ENCODE measurements at places on chromosomes 4 and X.

- DNase-seq, result no peak
Measured at GRCh38 chrX:38848671-38849455, 47.6 kb downstream of the MID1IP1 start.

DNA sequence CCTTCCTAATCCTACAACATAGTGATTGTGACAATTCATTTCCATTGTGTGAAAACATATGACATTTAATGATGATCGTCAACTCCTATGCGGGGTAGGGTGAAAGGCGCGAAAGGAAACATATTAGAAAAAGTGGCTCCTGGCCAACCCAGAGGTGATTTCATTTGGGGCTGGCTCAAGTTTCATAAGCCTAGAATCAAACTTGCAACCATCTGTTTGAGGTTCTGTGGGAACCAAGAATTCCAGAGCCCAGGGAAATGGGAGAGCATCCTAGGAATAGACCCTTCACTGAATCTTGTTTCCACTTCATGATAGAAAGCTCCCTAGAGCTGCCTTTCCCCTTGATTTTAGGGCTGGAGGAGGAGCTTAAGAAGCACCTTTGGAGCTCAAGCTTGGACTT lies 101.3 kb upstream of the EGFL6 start:
- no peak for DNase-seq

- DNase-seq, result no peak
Measured at GRCh38 chr4:123133397-123134050, 211.1 kb upstream of the NUDT6 start.

DNA sequence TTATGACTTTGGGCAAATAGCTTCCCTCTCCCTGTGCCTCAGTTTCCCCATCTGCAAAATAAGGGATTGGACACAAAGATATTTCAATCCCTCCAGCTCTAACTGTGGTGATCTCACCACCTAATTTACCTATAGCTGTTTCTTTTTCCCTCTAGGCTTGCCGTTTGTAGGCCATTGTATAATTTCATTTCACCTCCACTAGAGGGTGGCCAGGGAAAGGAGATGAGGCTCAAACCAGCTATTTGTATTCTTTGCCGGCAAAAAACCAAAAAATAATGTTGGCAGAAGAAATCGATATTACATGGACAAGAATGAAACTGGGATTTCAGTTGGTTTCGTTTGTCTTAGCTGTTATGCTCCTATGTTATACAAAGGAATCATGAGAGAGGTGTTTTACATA lies 36.1 kb upstream of the DOCK11 start:
- peak; percentile 46 for DNase-seq

- DNase-seq, result no peak
Measured at GRCh38 chr4:139965789-139966188, 188.2 kb downstream of the MAML3 start.

- DNase-seq, result peak; percentile 77
Measured at GRCh38 chr4:112515198-112516065, 548 bp downstream of the NEUROG2 start.

DNA sequence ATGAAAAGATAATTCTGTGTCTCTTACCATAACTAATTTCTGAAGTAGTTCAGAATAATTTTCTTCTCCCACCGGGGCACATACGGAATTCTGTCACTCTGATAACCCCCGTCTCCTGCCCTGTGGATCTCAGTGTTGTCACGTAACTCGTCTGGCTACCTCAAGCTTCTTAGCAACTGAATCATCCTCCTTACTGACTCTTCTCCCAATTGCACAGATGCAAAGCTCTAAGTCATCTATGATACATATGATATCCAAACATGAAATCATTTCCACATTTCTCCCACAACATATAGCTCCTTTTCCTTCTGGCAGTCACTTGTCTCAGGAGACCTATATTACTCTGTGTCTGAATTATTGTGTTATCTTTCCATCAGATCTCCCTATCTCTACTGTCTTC lies 1043.1 kb upstream of the TENM3 start:
- no peak for DNase-seq

GRCh38 chr4:17817027-17817426 lies 6.2 kb downstream of the NCAPG start:
- DNase-seq, result peak; percentile 27

- peak; percentile 30 for DNase-seq
Measured at GRCh38 chrX:102651242-102652011, at the start of gene GPRASP1. TSS of gene GPRASP1 (plus strand) at chrX:102651483. CDS start at chrX:102653914, 2,431 bp downstream.

DNA sequence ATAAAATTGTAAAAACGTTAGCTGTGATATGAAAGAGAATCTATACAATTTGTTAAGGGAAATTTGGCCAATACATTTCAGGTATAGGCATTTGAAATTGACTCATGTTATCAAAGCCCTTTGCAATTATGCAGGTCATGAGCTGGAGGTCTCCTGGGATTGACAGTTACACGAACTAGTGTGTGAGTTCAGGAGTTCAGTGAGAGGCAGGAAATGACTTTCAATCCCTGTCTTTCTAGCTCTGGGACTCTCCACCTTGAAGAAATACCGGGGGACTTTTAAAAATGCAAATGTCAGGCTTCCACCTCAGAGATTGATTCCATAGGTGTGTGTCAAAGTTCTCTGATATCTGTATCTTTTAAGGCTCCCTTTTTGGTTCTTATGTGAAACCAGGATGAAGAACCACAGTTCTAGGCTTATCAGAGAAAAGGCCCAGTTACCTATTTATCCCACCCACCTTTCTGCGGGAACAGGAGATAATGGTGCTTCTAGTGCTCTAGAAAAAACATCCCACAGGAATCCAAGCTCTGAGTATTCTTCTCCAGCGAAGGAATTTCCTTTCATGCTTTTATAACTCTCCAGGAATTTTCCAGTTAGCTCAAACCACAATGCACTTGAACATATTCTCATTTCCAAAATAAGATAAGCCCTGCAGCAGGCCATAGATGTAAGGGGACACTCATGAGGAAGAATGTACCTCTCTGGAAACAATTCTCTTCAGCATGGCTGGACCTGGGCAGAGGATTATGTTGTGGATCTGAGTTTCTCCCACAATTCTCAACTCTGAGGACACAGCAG lies 501.0 kb downstream of the IDS start:
- DNase-seq, result no peak

DNA sequence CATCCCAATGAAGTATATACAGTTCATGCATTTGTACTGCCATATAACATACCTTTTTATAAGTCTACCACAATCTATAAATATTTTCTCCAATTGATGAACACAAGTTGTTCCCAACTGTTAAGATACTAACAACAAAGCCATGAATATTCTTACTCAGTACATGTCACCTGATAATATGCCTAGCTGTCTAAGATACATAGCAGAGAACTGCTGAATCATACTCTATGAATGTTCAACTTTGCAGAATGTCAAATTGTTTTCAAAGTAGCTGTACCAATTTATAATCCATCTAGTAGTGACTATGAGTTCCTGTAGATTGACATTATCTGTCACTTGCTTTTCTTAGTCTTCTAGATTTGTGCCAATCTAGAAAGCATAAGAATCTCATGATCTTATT lies 84.9 kb downstream of the RAB28 start:
- no peak for DNase-seq

GRCh38 chr4:850323-850945 lies 24.5 kb upstream of the CPLX1 start:
- no peak for DNase-seq

GRCh38 chrX:107654872-107655761 lies 26.8 kb downstream of the PRPS1 start:
- peak; percentile 58 for DNase-seq

DNA sequence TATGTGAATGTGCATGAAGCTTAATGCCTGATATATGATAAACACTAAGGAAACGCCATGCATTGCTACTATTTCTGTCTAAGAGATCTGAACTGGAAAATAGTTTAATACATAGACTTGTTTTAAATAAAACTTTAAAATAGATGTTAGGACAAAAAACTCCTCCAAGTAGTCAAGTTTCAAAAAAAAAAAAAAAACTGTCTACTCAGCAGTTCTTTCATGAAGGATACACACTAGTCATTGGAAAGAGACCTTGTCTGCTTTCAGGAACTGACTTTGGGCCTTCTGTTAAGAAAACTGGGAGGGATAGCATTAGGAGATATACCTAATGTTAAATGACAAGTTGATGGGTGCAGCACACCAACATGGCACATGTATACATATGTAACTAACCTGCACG lies 138.4 kb downstream of the ANTXR2 start:
- DNase-seq, result no peak

GRCh38 chr4:1359144-1359501 lies 12.1 kb downstream of the UVSSA start:
- DNase-seq, result no peak

- DNase-seq, result no peak
Measured at GRCh38 chr4:141022111-141022695, 111.1 kb downstream of the RNF150 start.

- no peak for DNase-seq
Measured at GRCh38 chrX:142251680-142252079, 46.6 kb upstream of the MAGEC2 start.

DNA sequence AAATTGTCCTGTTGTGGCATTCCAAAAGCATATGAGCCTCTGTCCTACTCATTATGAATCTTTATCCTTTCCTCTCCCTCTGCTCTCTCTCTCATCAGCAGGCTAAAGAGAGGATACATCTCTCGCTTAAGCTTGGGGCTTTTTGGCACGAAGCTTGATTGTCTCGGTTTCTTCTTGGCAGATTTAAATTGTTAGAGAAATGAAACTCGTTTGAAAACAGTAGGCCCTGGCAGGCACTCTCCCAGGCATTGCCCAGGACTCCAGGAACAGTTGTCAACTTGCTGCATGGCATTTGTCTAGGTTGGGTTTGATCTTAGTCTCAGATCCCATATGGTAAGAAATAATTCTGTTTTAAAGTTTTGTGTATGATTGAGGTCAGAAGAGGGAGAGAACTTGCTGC lies 35.5 kb downstream of the NAA11 start:
- no peak for DNase-seq

DNA sequence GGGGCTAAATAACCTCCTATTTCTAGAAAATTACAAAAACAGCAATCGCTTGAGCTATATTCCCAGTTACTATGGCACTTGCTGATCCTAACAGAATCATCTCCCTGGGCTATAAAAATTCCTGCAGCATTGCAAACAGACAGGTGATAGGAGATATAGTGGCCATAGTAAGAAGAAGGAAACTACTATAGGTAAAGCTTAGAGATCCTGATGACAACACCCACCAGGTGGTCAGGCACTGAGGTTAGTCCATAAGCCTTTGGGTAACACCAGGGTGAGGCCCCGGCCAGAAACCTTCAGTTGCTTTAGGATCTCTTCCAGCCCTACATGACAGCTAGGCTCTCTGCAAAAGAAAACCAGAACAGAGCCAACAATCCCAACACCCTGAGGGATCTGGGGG lies 197.9 kb upstream of the PPP1R2C start:
- no peak for DNase-seq

DNA sequence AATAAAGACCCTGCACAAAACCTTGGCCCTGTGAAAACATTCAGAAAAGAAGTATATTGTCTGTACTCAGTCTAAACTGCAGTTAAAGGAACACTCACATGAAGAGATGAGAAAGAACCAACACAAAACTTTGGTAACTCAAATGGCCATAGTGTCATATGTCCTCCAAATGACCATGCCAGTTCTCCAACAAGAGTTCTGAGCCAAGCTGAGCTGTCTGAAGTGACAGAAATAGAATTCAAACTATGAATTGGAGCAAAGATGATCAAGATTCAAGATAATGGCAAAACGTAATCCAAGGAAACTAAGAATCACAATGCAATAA lies 739.3 kb upstream of the NDST4 start:
- DNase-seq, result no peak

DNA sequence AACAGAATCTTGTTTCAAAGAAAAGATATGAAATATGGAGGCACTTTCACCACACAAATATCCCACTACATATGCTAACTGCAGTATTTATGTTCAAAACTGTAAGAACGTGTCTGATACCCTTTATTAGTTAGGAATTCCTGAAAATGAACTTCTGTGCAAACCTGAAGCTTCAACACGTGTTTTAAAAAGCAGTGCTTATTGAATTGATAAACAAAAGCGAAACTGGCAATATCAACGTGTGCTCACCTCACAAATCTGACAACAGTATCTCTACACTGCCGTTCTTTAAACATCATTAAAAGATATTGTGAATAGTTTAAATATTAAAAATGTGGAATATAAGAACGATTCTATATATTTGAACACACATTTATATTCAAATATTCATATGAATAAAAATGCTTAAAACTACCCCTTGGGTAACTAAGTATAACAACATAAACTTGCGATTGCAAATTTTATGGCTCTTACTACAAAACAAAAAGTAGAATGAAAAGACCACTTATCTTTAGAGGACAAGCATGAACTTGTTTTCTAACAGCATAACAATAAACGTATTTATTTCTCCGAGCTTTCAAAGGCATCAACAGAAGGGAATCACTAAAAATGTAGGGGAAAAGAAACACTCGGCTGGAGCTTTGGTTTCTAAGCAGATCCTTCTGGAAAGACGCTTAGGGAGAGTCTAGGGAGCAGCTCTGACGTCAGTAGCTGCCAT lies at the start of gene LRP2BP:
Gene LRP2BP (minus strand): TSS at position 687 of the 718 bp plus-strand sequence. CDS start 17,738 bp downstream, outside the sequence.
- DNase-seq, result peak; percentile 41

Data from GM13976 (cell line).